Esophagus mucosa (tissue), 1 donor: ENCODE measurements at places on chromosomes 1 and 21. TPM values are rescaled to one million over a fixed set of nuclear protein-coding genes. Genes with fewer than 3 reads are reported as not detected.

CRYBG2 gene
- 111 TPM for total RNA-seq

DNA sequence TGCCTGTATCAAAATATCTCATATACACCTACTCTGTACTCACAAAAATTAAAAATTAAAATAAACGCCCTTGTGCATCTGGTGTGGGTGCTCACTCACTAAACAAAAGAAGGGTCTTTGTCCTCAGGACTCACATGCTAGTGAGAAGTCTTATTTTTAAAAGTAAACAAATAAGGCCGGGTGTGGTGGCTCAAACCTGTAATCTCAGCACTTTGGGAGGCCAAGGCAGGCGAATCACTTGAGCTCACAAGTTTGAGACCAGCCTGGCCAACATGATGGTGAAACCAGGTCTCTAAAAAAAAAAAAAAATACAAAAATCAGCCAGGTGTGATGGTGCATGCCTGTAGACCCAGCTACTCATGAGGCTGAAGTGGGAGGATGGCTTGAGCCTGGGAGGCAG lies 51.5 kb downstream of the BCAR3 start:
- no peak for ATAC-seq

DNA sequence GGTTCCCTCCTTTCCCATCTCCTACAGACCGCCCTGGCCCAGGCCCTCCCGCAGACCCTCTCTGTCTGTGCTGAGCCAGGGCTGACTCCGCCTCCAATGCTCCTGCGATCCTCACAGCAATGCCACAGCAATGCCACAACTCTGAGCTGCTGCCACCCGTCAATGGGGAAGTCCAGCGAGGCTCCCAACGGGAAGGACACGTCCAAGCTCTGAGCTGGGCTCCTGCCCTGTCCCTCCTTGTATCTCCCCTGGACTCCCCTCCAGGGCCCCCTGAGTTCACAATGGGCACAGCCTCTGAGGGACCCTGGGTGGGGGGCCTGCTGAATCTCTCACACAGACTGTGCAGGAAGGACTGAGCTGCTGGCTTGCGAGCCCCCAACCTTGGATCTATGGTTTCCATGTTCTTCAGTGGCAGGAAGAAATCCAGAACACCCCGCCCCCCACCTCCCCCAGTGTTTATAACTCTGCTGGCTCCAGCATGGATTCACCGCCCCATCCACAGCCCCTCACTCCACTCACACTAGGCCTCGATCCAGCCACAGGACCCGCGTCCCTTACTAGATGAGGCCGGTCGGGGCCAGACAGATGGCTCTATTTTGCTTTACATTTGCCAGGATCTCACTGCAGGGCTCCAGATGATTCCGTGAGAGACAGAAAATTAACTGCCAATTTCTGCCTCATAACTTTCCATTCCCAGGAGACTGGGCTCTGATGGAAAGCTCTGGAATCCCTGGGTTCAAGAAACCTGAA lies 338.0 kb downstream of the MATN1 start:
- ATAC-seq = no peak

DNA sequence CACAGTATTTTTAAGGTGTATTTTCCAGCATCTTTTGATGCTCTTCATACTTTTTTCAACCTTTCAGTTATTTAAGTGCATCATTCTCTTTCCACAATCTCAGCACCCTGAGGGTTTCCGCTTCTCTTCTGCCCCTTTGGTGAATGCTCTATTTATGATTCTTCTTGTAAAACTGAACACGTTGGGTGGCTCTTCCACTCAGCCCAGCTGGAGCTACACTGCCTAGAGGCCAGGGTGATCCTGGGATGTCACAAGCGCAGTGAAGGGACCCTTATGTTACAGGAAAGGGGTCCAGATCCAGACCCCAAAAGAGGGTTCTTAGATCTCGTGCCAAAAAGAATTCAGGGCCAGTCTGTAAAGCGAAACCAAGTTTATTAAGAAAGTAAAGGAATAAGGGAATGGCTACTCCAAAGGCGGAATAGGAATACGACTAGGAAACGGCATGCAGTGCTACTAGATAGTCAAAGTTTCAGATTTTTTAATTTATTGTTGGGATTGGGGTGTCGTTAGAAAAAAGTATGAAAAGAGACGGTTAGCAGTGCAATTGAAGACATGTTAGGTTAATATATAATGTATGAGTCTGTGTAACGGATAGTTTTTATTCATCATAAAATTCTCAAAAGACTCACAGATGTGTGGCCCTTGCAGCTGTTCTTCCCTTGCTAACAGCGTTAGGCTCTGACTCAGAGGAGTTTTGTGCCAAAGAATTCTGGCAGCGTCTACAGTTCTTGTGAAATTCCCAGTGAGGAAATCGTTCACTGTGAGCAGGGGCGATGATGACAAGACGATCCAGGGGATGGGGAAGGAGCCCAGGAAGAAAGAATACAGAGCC lies 14.4 kb upstream of the ERVH48-1 start:
- ATAC-seq = peak; percentile 90

SHCBP1L gene
- not detected for total RNA-seq

DNA sequence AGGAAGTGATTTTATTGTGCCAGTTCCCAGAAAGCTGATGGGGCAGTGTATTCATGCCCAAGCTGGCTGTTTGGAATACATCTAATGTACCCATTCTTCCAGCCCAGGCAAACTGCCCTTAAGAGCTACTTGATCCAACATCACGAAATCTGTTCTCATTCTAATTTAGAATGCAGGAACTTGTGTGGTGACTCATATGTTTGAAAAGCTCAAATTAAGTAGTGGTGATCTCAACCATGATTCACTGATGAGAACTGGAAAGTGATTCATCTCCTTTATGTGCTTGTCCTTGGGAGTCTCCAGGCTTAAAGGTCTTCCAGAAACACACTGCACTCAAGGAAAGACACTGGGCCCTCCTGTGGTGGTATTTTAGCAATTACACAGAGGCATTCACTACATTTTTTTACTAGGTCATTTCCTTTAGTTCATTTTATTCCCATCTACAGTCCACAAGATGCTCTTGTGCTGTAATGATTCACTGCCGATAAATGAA lies 65.4 kb downstream of the RPE65 start:
- ATAC-seq = peak; percentile 96

- no peak for ATAC-seq
Observed at GRCh38 chr1:159934136-159935039, 9.1 kb upstream of the TAGLN2 start.

GRCh38 chr1:117735045-117735992 lies 129.5 kb downstream of the TENT5C start:
- ATAC-seq = no peak

L1TD1 gene
- not detected for total RNA-seq

NCMAP gene
- 0.16 TPM for total RNA-seq

DNA sequence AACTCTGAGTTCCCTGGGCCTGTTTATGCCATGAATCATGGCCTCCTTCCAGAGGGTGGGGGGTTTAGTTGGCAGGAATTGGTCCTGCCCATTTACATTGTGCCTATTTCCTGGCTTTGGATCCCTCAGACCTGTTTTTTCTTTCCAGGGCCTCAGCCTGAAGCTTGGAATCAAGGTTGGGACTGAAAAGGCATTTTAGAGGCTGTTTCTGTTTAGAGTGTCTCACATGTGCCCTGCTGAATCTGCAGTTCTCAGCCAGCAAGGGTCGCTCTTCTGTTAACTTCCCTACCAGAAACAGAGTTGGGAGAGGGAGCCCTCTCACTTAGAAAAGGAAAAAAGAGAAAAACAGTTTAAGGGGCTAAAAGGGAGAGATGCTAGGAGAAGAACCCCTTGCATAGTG lies 191.1 kb downstream of the PTPRC start:
- ATAC-seq = no peak

SYT6 gene
- not detected for total RNA-seq

DNA sequence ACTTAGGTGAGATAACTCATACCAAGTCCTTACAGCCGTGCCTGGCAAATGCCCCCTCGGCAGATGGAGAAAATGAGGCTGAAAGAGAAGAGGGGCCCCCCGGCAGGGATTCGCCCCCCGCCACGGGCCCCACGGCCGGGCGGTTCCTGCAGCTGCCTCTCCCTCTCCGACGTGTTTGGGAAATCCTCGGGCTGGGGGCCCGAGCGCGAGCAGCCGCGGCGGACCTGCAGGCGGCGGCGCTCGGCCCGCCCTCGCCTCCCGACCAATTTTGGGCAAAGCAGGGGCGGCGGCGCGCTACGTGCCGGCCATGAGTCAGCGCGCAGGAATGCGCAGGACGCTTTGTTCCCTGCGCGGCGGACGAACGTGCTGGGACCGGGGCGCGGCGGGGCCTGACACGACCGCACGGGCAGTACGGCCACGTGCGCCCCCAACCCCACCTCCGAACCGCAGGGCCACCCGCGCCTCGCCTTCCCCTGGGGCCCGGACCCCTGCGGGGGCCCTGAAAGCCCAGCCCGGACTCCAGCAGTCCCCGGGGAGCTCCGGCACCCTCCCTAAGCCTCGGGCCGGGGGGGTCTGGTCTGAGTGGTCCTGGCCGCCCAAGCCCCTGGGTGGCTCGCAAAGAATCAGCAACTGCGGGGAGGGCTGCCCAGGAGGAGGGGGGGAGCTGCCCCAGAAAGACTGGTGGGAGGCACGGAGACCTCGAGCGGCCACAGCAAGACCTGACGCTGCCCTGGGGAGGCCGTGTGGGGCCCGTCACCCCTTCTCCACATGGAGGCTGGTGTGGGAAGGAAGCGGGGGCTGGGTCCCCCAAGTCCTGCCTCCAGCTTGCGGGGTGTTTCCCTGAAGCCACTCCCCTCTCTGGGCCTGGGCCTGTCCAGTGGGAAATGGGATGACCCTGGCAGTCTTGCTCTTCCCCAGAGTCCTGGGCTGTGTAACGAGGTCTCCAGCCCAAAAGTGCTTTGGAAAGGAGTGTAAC lies 11.9 kb upstream of the EDN2 start:
- ATAC-seq = peak; percentile 68

GRCh38 chr1:180971273-180971997 lies 51.2 kb downstream of the STX6 start:
- no peak for ATAC-seq

- peak; percentile 35 for ATAC-seq
Observed at GRCh38 chr1:112061901-112062320, 72.4 kb upstream of the KCND3 start.

CYP4A11 gene
- not detected for total RNA-seq

DNA sequence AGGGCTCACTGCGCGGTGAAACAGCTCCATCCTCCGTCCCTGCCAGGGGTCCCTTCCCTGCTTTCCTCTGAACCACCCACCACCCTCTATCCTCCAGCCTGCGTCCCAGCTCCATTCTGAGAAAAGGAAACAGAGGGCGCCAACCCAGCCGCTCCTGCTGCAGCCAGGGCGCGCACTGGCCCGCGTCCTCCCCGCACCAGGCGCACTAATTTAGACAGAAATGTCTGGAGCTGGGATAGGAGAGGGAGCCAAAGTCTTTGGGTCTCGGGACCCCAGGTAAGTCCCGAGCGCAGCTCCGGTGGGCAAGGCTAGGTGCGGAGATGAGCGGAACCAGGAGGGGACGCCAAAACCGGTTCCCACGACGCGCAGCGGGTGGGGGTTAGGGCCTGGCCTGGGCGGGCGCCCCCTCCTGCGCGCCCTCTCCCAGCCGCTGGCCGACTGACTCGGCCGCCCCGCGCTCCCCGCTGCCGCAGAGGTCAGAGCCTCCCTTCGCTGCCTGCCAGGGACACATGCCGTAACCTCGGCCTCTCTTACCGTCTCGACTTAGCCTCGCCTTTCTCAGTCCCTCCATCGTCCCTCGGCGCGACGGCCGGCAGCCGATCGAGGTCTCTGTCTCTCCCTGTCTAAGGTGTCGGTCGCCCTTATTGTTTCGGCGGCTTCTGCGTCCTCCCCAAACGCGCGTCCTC lies 2.0 kb downstream of the CAMK2N1 start:
- ATAC-seq = no peak

DNA sequence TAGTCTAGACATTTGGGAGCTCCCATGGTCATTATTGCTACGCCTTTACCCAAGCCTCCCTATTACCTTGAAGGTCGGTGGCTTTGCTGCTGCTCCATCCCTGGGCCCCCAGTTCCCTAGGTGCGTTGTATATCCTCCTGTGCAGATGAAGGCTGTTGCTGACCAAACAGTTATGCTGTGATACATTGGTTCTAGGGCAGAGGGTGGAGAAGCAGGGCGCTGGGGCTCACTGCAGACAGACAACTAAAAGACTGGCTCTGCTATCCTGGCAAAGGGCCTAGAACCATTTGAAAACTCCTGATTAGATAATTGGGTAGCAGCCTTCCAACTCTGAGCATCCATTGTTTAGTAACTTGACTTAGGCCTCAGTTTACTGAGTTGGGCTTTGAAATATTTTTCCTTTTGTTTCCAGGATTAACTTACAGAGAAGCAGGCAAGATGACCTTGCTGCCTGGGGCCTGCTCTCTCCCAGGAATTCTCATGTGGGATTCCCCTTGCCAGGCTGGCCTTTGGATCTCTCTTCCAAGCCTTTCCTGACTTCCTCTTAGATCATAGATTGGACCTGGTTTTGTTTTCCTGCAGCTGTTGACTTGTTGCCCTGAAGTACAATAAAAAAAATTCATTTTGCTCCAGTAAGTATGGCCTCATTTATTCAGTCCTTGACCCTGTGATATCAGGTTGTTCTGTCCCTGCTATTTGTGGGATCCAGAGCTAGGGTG lies 15.5 kb downstream of the CHI3L2 start:
- ATAC-seq = no peak

DNA sequence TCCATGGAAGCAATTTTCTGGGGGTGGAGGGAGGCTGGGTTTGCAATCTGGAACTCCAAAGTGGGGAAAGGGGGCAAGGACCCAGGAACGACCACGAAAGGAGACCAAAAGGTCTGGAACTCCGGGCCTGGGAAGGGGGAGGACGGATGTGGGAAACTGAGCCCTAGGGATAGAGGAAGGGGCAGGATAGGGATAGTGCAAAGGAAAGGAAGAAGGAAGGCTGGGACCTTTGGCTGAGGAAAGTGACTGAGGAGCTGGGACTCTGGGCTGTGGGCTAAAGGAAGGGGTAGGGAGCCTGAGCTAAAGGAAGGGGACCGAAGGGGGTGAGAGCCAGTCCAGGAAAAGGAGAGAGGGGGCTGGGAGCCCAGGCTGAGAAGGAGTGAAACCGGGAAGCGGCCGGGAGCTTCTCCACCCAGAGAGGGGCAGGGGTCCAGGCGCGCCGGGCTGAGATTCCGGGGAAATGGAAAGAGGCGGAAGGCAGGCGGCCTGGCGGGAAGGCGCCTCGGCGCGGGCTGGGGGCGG lies 395 bp downstream of the SLC9A1 start:
- ATAC-seq = peak; percentile 12

DNA sequence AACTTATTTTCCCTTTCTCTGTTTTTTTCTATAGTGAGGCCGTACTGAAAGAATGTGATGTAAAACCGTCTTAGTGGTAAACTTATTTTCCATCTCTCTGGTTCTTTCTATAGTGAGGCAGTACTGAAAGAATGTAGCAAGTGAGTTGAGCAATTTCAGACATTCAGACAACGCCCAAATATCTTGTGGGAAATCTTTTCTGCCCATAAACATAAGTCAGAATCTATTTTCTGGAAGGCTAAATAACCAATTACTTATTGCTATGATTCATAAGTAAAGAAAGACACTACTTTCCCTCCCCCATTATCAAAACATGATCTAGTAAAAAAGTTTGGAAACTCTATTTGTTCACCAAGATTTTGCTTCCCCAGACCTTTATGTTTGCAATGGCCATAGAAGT lies 18.8 kb upstream of the SCCPDH start:
- ATAC-seq = no peak

DNA sequence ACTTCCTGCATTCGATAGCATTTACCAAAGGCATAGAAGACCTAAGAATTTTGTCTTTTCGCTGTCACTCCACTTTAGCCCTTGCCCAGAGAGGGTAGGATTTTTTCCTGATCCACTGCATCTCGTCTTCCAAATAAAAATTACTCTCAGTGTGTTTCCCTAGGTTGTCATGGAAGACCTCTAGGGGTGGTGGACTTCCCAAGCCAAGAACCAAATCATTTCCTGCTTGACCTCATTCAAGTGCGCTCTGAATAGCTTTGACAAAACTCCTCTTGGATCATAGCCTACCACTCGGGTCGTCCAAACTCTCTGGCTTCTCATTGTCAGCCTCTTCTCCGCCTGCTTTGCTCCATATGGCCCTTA lies 431 bp upstream of the C1orf52 start:
- peak; percentile 21 for ATAC-seq
